ENCODE measurements at places on chromosomes 7 and 10.
A peak's percentile ranks its signal among the peaks of the same experiment; 100 is the strongest.

GRCh38 chr10:101062232-101063049 lies 652 bp downstream of the KAZALD1 start:
- peak; percentile 18 for DNase-seq

DNA sequence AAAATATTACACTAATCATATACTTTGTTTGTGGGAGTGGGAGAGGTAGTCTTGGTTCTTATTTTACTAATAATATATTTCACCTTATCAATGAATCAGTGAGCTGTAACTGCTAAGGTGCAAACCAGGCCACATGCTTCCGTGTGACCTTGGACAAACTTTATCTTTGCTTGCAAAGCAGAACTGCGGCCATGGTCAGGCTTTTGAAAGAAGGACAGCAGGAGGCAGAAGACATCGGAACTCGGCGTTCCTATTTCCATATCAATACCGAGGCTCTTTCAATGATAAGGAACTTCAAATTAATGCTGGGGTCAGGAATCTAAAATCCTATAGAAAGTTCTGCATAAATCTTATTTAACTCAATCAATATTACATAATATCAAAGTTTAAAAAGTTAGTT lies 491.9 kb upstream of the PFKP start:
- no peak for DNase-seq

DNA sequence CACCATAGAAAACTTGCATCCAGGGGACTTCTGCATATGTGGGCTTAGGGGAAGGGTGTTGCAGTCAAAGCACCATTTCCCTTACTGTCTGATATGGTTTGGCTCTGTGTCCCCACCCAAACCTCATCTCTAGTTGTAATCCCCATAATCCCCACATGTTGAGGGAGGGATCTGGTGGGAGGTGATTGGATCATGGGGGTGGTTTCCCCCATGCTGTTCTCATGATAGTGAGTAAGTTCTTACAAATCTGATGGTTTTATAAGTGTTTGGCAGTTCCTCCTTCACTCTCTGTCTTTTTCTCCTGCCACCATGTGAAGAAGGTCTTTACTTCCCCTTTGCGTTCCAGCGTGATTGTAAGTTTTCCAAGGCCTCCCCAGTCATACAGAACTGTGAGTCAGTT lies 177.4 kb downstream of the ADK start:
- DNase-seq, result no peak

DNA sequence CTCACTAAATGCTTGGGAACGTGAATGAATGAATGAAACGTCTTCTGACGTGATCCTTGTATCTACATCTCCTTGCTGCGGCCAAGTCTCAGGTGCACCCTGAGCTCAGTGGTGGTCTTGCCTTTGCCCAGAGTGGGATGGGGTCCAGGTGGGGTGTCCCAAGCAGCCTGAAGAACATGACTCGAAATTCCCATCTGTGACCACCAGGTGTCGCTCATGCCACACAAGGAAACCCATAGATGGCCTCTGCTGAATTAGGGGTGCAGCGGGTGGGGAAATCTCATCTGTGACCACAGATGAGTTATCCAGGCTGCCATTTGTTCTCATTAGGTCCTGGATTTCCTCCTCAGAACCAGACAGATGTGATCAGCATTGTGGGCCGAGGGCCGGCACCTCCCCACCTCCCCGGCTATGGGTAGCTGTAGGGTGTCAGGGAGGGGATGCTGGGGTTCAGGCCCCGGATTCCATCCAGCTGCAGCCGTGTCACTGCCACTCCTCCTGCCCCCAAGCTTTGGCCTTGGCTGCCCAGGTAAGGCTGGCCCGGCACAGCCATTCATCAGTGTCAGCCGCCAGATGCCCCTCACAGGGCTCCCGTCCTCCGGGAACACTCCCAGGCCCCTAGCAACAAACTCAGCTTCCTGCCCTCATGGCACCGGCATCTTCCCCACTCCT lies 21.0 kb upstream of the GNA12 start:
- DNase-seq, result peak; percentile 52

DNA sequence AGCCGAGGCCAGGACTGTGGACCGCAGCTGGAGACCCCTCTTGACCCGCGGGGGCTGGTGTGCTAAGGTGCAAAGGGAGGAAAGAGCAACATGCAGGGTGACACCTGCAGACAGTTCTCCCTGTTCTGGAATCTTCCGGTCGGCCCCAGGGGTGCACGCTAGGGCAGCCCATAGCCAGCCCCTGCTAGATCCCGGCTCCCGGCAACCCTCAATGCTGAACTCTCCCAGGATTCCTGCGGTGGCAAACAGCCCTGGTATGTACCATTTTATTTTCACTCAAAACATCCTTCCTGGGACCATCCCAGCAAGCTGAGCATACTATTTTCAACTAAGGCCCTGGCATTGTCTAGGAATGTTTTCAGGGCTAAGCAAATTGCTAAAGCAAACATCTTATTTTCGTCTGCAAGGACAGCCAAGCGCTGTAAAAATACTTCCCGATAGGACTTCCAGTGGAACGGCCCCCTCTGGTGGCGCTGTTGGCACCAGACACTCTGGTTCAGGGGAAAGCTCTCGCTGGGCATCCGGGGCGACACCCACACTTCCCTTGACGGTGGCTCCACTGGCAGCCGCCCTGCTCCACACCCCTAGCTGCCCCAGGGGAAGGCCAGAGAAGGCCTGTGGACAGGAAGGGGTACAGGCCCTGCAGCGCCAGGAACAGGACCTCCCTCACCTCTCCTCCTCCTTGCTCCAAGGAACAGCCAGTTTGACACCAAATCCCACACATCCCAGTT lies 99.4 kb downstream of the CTBP2 start:
- no peak for DNase-seq

GRCh38 chr7:148481971-148482626 lies 108.5 kb upstream of the C7orf33 start:
- DNase-seq, result no peak

GRCh38 chr10:33772370-33773252 lies 438.1 kb upstream of the NRP1 start:
- DNase-seq, result no peak

- DNase-seq, result no peak
Measured at GRCh38 chr10:24201503-24202180, 7.3 kb upstream of the KIAA1217 start.

DNA sequence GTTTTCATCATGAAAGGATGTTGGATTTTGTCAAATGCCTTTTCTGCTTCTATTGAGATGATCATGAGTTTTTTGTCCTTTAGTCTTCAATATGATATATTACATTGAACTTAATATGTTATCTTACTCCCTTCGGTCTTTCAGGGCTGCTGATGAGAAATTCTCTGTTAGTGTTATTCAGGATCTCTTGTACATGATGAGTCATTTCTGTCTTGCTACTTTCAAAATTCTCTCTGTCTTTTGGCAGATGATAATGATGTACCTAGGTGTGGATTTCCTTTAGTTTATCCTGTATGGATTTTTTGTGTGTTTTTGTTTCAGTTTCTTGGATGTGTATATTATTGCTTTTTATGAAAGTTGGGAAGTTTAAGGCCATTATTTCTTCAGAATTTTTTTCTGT lies 320.9 kb upstream of the NPSR1 start:
- DNase-seq, result no peak

- DNase-seq, result no peak
Measured at GRCh38 chr10:69839696-69840345, 38.1 kb downstream of the COL13A1 start.

GRCh38 chr7:112821345-112821744 lies 31.2 kb upstream of the TMEM168 start:
- no peak for DNase-seq

Data from activated CD4-positive, CD25-positive, alpha-beta regulatory T cell (primary cell).